Fibroblast of skin of right biceps (primary cell): ENCODE measurements at places on chromosomes 1 and 21.
A peak's percentile ranks its signal among the peaks of the same experiment; 100 is the strongest.

DNA sequence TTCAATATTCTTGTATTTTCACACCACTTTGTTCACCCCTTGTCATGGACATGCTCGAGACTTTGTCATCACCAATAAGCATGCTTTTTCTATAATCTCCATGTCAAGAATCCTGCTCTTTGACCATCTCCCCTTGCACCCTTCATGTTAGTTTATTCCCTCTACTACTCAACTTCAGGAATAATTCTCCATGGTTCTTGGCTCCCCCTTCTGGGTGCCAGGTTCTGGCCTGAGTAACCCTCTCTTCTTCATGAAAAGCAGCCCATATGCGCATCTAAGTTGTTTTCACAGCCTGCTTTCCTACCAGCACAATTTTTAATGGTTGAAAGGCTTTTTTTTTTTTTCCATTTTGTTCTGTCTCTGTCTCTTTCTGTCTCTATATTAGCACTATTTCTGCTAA, 160.7 kb downstream of the LEPR start:
- no peak for DNase-seq

GRCh38 chr1:201119206-201120197, 7.3 kb upstream of the CACNA1S start:
- DNase-seq = peak; percentile 34

DNA sequence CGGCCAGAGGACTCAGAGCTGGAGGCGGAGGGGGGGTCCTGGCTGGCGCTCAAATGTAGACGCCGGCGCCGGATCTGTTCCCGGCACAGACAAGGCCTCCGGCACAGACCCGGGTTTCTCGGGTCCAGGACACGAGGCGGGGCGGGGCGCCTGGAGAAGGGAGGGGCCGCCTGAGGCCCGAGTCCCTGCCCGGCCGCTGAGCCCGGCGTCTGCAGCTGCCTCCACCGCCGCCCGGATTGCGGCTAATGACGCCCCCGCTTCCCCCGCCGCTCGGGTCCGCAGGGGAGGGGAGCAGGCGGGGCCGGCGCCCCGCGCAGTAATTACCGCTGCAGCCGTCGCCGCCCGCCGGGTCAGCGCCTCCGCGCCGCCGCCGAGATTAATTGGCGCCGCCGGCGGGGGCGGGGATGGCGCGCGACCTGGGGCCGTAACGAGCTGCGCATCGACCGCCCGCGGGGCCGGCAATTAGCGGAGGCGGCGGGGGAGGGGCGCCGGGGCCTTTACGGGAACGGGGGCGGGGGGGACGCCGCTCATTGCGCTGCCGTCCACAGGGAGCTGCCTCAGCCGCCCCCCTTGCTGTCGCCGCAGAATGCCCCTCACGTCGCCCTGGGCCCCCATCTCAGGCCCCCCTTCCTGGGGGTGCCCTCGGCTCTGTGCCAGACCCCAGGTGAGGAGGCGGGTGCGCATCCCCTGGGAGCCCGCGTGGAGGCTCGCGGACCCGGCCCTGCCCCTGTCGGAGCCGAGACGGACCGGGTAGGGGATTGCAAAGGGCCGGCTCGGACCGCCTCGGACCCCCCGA, 17.3 kb downstream of the NOC2L start:
- DNase-seq = peak; percentile 95

DNA sequence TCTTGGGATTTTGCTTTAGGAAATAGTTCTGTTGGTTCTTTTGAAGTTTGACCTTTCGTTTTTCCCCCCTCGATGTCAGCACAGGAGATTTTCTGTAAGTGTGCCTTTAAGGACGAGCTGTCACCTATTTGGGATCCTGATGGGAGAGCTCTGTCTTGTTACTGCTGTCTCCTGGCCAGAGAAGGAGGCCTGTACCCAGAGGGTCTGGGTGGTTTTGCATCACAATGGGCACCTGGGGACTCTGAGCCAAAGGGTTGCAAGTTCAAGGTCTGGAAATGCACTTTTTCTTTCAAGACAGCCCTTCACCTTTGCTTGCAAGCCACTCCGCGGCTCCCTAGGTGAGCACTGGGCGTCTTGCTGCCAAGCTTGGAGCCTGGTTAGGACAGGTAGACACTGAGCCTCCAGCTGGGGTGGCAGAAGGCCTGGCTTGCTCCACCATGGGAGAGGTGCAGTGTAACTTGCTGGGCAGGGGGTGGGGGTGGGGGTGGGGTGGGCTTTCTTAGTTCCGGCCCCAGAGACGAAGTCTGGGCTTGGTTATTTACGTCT, 2.9 kb downstream of the AJAP1 start:
- no peak for DNase-seq

DNA sequence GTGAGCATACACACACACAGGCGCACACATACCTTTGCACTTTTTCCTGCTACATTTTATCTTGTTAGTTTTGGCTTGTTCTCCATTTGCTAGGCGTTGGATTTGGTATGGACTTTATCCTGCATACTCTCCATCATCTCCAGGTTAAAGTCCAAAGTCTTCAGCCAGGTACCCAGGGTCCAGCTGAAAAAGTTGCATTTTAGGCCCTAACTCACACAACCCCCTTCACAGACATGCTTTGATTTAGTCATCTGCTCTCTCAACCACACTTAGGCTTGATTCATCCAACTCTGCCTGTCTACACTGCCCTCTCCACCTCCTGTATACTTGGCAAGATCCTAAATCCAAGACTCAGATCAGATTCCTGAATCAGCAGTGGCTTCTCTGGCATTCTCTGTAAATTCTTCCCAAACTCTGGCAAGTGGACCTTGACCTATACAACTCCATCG, 10.7 kb upstream of the LAMB3 start:
- peak; percentile 31 for DNase-seq

DNA sequence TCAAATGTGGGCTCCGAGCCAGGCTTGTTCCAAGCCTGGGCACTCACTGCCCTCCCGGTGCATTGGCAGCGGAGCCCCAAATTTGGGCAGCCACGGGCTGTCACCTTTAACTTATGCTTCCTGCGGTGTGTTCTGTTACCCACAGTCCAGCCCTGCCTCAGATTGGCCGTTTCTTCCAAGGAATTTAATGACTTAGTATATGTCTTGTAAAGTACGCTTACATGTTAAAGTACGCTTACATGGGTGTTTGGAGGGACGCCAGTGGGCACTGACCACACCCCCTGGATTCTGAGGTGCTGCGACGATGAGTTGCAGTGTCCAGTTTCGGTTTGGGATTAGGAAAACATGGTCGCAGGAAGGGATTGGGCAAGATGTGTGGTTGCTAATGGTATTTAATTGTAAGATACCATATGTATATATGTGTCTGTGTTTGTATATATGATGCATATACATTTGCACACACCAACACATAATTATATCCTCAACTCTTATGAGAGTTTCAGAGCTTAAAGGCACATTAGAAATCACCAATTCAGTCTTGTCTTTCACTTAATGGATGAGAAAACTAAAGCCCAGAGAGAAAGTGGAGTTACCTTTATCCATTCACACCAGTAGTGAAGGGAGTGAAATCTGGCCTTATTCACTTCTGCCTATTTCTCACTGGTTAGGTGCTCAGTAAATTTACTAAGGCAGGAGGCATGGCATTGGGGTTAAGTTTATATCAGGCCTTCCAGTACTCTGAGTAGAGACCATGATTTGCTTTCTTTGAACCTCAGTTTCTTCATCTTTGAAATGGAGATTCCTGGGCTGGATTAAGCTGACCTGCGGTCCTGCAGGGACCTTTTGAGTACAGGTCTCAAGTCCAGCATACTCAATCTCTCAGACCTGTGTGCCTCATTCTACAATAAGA, 1.0 kb downstream of the SMYD2 start:
- peak; percentile 68 for DNase-seq

DNA sequence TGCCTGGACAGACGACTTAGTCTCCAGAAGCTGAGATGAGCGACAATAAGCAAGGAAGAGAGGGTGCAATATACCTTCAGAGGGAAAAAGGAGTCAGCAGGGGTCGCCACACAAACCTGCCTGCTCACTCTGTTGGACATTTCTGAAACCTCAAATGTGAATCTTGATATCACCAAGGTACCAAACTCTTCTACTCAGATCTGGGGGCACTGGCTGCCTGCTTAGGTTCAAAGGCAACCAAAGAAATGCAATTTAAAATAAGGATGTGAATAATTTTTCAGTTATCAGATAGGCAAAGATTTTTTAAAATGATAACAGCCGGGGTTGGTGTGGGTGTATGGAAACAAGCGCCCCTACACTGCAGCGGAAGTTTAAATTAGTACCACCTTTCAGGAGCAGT, 164.2 kb downstream of the HIVEP3 start:
- DNase-seq = no peak

DNA sequence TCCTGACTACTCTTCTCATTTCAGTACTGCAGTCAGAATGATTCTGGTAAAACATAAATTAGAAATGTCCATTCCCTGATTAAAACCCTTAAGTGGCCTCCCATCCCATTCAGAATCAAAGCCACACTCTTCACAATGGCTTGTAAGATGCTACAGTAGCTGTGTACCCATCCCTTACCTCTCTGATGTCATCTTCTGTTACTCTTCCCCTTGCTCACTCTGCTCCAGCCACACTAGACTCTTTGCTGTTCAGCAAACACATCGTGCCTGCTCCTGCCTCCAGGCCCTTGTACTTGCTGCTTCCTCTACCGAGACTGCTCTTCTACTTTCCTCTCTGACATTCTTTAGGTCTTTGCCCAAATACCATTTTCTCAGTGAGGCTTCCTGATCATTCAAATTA, 4.3 kb upstream of the GPX7 start:
- no peak for DNase-seq

- DNase-seq = peak; percentile 88
Observed at GRCh38 chr1:43454270-43455011, 710 bp upstream of the HYI start.

- DNase-seq = no peak
Observed at GRCh38 chr1:14724678-14725077, 126.2 kb downstream of the KAZN start.

GRCh38 chr1:229710746-229711145, 84.7 kb downstream of the URB2 start:
- DNase-seq = peak; percentile 63

- no peak for DNase-seq
Observed at GRCh38 chr1:224392411-224393249, 36.0 kb downstream of the CNIH4 start.

DNA sequence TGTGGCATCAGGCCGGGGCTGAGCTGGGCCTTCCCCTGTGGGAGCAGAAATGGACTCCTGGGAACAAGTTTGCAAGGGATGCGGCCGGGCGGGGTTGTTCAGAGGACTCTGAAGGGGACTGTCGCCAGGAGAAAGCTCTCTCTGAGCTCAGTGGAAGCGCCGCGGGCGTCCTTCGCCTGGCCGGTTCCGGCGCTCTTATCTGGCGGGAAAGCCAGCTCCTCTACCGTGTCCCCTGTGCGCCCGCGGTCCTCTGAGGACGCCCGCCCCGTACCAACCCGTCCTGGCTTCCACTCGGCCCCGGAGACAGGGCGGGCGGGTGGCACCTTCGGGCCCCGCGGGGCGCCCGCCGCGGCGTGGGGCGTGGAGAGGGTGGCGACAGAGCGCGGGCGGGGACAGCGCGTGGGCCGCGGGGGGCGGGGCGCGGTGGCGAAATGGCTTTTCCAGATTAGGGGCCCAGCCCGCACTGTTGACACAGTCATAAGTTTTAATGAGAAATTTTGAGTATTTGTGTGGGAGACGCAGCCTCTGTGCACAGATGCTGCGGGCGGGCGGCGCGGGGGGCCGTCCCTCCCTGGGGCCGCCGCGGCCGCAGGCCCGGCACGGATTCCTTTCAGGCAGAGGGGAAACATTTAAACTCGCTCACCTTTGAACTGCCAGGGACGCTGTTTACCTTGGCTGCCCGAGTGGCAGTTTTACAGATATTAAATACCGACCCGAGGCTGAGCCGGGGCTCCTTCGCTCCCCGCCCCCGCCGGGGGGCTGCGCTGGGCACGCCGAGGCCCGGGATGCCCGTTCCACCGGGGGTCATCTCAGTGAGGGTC, 70.2 kb downstream of the FOXD2 start:
- no peak for DNase-seq

- DNase-seq = peak; percentile 75
Observed at GRCh38 chr1:177937931-177938330, 31.9 kb downstream of the SEC16B start.

- DNase-seq = no peak
Observed at GRCh38 chr1:154884869-154885701, 15.0 kb upstream of the KCNN3 start.

- DNase-seq = peak; percentile 62
Observed at GRCh38 chr1:151009206-151009587, 948 bp downstream of the PRUNE1 start.

- DNase-seq = no peak
Observed at GRCh38 chr1:232908831-232909230, 41.6 kb upstream of the NTPCR start.

GRCh38 chr1:42747125-42747524, 7.1 kb upstream of the CLDN19 start:
- peak; percentile 12 for DNase-seq

DNA sequence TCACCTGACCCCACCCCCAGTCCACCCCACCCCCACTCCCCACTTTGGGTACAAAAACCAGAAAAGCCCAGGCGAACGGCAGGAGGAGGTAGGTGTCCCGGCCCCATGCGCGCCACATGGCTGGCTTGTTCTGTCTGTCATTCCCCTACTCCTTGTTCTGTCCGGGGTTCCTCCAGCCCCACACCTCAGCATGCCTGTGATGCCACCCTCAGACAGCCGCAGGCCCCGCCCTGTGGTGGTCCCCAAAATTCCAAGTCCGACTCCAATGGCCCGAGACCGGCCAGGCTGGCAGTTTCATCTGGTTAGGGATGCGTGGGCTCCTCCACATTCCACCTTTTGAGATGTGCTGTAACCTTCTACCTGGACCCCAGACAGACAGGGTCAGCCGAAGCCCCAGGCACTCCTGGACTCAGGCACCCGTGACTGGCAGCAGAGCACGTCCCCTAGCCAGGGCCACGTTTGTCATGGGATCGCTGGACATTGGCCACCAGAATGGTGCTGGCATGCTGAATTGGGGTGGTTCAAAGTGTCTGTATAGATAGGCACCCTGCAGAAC, 94.4 kb downstream of the WDR4 start:
- no peak for DNase-seq

DNA sequence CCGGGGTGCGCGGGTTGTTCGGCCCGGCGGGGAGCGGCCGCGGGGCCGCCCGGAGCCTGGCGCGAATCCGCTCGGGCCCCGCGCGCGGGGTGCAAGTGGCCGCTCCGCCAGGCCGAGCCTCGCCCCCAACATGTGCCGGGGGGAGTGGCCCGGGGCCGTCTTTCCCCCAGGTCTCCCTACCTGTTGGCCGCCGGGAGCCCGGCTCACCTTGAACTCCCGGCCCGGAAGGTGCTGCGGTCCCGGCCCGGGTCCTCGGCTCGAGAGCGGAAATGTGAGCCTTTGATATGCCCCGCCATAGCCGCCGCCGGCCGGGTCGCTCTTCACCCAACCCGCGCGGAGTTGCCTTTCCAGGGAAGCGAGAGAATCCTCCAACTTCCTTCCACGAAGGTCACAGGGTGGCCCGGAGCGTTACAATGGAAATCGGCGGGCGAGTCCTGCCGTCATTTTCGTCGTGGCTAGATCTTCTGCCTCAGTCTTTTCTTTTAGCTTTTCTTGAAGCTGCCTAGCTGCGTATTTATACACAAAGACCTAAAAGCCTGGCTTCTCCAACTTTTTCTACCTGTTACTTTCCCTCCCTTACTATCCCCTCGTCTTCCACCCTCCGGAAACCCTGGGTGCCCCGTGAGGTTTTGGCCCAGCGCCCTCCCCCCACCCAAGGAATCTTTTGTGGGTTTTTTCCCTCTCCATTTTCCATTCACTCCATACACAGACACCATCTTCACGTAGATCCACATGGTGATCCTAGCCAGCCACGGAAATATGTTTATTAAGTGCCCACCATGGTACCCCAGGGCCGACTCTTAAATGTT, 867 bp downstream of the PTGFRN start:
- peak; percentile 28 for DNase-seq

- no peak for DNase-seq
Observed at GRCh38 chr1:101993710-101994109, 3.0 kb downstream of the OLFM3 start.

- DNase-seq = peak; percentile 94
Observed at GRCh38 chr1:224497714-224498573, 63.3 kb upstream of the WDR26 start.

GRCh38 chr1:171256940-171257606, 8.8 kb downstream of the FMO1 start:
- DNase-seq = peak; percentile 73
